ENCODE measurements at places on chromosomes 3 and 15.

DNA sequence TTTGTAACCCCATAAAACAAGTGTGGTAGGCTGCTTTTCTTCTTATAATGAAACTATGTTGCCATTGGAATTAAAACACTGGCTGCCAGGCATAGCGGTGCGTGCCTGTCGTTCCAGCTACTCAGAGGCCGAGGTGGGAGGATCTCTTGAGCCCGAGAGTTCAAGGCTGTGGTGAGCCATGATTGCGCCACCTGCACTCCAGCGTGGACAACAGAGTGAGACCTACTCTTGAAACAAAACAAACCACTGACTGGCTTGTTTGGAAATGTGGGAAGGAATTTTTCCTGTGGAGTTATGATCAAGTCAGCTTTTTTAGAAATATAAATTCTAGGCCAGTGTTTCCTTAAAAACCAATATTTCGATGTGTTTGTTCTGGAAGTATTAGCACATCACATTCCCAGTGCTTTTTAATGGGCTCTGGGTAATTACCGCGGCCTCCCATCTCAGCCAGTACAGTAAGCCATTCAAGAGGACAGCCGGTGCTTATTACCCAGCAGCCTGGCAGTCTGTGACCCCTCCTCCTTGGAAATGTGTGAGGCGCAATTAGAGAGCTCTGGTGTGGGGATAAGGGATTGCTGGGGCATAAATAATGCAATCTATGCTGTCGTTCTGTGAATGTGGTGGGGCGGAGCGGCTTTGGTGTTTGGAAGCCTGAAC is 58.3 kb upstream of the TRAK1 start:
- DNase-seq, result no peak

DNA sequence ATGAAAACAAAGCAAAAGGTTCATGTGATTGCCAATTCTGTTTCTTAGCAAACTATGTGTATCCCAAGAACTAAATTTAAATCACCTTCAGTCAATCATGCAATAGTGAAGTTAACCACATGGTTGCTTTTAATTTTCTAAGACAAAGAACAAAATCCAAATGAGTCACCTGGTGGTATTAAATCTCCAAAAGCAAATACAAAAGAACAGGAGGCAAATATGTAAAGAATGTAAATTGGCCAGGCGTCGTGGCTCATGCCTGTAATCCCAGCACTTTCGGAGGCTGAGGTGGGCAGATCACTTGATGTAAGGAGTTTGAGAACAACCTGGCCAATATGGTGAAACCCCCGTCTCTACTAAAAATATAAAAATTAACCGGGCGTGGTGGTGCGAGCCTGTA is 54.2 kb upstream of the PIK3R4 start:
- no peak for DNase-seq

GRCh38 chr3:30017901-30018300 is 588.5 kb upstream of the TGFBR2 start:
- no peak for DNase-seq

- no peak for DNase-seq
Observed at GRCh38 chr3:155154255-155154654, 74.1 kb downstream of the MME start.

- DNase-seq, result peak; percentile 31
Observed at GRCh38 chr15:74540161-74540760, 759 bp upstream of the ARID3B start.

- DNase-seq, result no peak
Observed at GRCh38 chr3:194272221-194272620, 78.9 kb downstream of the CPN2 start.

- DNase-seq, result no peak
Observed at GRCh38 chr15:92808598-92809063, 91.5 kb upstream of the CHD2 start.

DNA sequence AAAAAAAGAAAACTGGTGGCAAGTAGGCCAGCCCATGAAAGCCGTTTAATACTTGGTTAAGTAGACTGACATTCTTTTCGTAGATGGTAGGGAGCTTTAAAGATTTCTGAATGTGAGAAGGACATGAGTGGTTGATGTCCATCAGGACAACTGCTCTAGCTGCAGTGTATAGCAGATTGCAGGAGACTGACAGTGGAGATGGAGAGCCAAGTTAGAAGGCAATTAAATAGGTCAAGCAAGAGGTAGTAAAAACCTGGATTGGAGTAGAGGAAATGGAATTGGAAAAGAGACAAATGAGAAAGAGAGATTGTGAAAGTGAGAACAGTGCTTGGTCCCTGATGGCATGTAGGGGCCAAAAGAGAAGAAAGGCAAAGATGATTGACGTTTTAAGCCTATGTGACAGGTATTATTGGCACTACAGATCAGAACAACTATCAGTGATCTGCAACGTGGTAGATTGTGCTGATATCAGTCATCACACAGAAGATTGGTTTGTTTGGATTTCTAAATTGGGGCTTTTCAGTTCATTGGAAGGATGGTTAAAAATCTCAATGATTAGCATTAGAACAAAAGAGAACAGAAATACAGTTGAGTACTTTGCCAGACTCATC is 74.0 kb downstream of the CNTN4 start:
- no peak for DNase-seq

DNA sequence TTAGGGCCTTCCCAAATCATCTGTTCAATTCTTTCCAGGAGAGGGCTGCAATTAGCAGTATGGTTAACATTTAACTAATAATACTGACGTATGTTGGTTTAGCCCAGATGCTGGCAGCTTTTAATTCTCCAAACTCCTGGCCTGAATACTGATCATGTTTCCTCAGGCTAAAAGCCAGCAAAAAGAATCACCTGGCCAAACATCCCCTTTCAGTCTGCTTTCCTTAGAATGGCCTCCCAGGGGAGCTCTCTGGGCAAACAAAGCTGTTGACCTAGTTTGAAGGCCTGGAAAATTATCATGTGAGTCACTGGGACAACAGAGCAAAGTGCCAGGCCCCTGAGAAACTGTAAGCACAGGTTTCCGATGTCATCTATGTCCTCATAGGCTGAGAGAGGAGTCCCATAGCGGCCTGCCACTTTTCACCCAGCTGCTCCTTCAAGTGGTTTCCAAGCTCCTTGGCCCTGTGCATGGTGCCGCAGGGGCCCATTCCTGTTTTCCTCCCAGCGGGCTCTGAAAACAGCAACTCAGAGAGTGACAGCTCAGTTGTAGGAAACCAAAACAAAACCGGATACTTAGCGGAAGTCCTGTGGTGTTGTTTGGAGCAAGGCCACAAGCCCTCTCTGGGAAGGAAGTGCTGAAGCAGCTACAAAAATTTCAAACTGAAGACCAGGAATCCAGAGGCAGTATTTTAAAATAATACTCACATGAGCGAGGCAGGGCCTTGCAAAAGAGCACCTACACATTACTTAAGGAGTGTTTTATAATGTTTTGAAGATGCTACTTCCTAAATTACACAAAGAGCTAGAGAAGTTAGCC is 36.5 kb upstream of the RAB11A start:
- peak; percentile 43 for DNase-seq

DNA sequence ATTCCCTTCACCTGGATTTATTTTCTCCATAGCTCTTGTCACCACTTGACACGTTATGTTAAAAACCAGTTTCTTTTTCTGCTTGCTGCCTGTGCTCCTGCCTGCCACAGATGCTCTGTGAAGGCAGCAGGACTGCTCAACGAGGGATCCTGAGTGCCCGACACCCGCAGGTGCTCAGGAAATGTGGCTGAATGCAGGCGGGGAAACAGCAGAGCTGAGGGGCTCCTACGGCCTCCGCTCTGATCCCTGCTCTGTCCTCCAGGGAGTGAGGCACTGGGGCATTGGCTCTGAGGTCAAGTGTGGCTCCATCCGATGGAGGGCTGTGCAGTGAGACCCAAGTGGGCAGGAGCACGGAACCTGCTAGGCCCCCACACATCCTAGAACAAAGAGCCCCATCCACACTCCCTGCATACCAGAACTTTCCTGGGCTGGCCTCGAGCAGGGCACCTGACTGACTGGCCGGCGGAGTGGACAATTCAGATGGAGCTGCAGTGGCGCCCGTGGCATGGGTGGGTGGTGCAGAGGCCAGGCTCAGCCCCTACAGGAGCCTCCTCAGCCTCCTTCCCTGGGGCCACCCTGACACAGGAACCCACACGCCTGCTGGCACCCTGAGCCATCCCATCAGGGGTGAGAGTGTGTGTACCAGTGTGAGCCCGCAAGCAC is 27.9 kb downstream of the IQSEC1 start:
- no peak for DNase-seq

GRCh38 chr3:53555068-53555588 is 60.7 kb downstream of the CACNA1D start:
- DNase-seq, result no peak

DNA sequence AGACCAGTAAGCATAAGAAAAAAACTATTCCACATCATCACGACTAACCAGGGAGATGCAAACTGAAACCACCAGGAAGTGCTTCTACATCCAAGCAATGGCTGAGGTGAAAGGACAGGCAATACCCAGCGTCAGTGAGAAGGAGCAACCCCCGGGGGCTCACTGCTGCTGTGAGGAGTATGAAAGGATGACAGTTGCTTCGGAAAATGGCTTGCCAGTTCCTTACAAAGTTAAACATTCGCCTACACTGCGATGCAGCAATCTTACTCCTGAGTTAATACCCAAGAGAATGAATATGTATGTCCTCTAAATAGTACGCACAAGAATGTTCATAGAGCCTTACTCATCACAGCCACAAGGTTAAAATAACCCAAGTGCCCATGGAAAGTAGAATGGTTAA is 13.3 kb upstream of the PLXNA1 start:
- no peak for DNase-seq

DNA sequence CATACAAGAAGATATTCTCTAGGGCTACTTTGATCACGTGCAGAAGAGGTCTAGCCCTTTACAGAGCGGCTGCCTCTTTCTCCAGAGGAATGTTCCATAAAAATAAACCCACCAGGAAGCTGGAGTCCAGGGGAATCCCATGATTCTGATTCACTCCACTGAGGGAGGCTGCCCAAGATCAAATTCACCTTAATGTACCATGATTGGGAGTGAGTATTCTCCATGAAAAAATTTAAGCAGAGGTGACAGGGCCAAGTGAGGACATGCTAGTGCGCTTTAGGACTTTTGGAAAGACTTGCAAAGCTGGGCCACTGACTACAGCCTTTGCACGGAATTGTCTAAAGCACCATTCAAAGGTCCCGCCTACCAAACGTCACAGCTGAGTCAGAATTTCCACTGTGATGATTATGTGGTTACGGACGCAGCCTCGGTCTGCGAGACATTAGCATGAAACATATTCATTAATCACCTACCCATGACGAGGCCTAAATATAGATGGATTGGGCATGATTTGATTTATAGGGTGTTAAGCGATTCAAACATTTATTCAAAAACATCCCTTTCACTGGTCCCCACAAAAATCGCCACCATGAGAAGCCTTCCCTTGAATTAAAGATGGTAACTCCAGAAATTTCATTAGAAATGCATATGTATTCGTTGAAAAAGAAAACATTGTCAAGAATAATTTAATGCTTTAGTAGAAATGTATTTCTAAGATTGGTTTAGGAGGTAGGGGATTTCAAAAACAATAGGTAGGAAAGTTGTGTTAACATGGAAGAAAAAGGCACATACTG is 152.6 kb downstream of the GREM1 start:
- no peak for DNase-seq

DNA sequence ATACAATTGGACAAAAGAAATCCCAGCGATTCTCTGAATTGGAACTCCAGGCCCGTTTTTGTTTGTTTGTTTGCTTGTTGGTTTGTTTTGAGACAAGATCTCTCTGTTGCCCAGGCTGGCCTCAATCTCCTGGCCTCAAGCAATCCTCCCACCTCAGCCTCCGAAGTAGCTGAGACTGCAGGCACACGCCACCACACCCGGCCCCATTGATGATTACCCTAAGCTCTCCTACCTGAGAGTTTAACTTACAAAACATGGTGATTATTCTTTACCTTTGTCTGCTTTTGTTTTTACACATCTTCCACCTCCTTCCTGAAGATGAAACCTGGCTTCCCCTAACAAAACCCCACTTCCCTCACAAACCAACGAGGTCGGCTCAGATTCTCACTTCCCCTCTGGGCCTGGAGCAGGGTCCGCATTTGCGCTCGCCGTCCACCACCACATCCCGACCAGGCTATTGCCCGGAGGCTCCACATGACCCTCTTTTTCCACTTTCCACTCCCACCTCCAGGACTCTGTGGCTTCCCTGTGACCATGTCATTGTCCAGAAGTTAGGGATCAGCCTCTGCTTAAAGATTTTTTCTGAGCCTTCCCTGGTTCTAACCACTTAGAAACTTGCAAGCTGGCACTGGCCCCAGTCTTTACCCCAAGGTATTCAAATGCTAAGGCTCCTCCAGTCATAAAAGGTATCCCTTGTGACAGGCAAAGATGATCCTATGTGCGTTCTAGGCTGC is 14.8 kb downstream of the KLHL6 start:
- DNase-seq, result no peak

DNA sequence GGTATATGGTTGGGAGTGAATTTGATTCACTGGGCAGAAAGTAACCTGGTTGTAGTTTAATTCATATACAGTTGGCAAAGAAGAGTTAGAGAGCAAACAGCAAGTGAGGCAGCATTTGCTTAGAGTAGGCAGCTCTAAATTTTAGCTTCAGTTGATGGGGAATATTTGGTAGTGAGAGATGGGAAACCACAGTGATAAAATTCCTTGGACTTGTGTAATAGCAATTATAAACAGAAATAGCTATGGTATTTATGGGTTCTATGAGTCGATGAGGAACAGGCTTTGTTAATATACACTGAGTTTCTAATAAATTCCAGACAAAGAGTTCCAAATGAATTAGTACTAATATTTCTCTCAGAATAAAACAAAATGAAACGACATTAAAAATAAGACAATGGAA is 894.0 kb downstream of the ROBO2 start:
- no peak for DNase-seq

DNA sequence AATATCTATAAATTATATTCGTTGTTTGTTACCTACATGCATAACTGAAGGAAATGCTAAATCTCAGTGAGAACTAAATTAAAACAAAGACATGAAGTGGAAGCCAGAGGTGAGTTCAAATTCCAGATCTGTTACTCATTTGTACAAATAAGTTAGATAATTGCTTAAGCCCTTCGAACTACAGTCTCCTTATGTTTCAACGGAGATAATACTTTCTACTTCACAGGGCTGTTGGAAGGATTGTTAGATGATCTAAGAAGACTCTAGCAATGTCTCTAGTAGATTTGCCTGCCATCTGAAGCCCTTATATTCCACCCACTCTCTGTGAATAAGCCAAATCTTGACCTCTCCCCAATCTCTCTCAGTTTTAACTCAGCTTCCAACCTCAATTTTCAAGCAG is 125.8 kb downstream of the P2RY1 start:
- DNase-seq, result no peak

DNA sequence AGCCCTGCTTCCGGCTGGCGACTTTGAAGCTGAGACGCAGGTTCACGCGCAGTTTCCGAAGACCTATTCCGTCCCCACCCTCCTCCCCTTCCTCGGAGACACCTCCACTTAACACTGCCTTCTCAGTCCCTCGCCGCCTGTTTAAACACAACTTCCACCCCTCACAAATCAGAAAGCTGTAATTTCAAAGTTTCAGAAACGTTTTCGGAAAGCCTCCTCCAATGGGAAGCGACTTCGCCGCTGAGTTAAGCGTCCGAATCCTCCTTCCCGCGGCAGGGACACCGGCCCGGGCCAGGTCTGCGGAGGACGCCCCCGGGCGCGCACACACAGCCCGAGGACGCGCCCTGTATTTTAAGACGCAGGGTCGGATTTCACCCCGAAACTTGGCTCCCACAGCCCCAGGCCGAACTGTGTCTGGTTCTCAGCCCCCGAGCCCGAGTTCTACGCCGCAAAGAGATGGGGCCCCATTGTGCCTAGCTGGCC is 559 bp upstream of the LRRN1 start:
- no peak for DNase-seq
